ENCODE measurements at places on chromosomes 2 and 18.
A peak's percentile ranks its signal among the peaks of the same experiment; 100 is the strongest.

DNA sequence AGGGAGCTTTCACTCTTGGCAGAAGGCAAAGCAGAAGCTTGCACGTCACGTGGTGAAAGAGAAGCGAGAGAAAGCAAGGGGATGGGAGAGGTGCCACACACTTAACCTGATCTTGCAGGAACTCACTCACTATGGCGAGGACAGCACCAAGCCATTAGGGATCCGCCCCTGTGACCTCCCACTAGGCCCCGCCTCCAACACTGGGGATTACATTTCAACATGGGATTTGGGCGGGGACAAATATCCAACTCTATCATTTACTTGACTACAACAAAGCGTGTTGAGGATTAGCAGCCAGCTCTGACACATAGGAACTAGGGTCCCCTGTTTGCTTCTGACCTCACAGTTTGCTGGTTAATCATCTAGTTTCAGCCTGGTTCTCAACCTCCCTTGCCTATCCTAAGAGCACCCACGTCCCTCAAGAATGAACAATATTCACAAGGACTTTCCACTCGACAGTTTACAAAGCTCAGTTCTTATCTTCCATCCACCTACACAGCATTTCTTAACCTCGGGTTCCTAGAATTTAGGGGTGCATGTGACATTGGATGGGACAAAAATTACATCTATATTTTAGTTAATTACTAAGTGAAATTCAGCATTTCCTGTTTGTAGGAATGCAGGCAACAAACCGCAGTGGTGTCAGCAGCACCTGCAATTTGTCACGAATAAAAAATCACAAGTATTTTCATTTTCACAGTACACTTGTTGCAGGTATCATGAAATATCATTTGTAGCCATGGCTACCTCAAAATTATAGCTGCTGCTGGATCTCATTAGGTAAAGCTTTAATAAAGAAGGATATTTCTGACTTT is 36.0 kb downstream of the LBH start:
- DNase-seq = no peak

DNA sequence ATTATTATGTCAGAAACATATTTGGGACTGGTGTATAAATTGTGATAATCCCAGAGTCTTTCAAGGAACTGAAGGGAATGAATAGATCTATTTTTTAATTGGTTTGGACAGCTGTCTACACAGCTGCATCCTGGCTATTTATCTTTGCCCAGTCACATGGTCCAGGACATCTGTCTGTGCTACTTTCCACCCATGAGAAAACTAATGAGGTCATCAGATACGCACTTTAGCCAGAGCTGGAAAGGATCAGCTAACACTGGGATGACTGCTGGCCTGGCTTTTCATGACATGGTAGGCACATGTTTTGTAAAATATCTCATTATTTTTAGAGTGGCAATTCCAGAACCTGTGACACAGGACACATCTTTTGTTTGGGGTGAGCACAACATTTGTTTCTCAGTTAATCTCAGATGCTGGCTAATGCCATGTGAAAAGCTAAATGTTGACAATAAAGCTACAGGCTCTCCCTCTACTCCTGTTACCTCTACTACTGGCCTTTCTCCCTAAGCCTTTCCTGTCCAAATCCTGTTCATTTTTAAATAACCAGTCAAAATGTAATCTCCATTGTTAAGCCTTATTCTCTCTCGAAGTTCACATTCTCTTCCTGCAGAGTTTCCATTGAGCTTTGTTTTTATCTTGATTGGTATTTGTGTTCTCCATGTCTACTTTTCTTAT is 500.7 kb downstream of the RIT2 start:
- no peak for DNase-seq

DNA sequence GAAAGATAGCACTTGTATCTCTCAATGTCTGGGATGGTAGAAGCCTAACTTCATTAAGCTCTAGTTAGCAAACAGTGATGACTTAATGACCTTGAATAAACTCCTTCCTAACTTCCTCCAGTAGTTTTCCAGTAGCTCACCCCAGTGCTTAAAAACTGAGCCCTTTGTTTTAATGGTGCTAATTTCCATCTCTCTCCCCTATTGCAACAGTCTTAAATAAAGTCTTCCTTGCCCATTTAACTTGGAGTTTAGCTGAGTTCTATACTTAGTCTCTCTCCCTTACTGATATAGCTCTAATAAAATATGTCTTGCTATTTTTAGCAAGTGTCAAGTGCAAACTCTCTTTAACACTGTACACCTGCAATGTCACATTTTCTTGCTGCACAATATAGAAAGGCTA is 267.0 kb downstream of the CCDC85A start:
- no peak for DNase-seq

GRCh38 chr2:9102861-9103662 is 99.6 kb upstream of the MBOAT2 start:
- DNase-seq = no peak

DNA sequence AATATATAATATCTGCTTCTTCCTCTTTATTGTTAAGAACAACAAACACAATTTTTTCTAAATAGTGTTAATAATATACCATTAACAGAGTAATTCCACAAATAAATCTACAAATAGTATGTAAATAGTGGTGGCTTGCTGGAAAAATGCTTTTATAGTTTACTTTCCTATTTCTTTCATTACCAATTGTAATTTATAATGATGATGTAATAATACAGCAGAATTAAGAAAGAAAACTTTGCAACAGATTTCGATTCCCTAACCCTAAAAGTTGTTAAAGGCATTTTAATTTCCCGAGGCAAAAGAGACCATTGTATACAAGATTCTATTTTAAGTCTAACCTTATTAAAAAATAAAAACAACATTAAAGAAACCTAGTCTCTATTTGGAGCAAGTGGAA is 307.9 kb downstream of the CCDC178 start:
- DNase-seq = no peak

DNA sequence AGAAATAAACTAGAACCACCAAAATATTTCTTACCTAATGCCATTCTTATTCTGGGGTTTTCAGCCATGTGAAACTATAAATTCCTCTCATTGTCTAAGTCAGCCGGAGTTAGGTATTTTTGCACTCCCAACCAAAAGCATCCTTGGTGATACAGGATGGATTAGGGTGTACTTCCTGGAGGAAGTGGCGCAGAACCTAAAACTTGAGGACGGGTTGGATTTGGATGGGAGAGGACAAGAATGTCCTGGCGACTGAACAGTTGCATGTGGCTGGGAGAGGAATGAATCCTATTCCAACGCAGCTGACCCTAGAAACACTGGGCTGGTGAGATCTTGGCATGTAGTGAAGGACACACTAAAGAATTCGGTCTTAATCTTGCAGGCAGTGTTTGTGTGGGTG is 58.5 kb downstream of the E2F6 start:
- DNase-seq = no peak

GRCh38 chr18:79556829-79557585 is 122.6 kb upstream of the CTDP1 start:
- no peak for DNase-seq

GRCh38 chr2:238820916-238821315 is 27.0 kb upstream of the TWIST2 start:
- DNase-seq = peak; percentile 32

GRCh38 chr2:3619033-3619432 is 24.1 kb downstream of the COLEC11 start:
- no peak for DNase-seq

DNA sequence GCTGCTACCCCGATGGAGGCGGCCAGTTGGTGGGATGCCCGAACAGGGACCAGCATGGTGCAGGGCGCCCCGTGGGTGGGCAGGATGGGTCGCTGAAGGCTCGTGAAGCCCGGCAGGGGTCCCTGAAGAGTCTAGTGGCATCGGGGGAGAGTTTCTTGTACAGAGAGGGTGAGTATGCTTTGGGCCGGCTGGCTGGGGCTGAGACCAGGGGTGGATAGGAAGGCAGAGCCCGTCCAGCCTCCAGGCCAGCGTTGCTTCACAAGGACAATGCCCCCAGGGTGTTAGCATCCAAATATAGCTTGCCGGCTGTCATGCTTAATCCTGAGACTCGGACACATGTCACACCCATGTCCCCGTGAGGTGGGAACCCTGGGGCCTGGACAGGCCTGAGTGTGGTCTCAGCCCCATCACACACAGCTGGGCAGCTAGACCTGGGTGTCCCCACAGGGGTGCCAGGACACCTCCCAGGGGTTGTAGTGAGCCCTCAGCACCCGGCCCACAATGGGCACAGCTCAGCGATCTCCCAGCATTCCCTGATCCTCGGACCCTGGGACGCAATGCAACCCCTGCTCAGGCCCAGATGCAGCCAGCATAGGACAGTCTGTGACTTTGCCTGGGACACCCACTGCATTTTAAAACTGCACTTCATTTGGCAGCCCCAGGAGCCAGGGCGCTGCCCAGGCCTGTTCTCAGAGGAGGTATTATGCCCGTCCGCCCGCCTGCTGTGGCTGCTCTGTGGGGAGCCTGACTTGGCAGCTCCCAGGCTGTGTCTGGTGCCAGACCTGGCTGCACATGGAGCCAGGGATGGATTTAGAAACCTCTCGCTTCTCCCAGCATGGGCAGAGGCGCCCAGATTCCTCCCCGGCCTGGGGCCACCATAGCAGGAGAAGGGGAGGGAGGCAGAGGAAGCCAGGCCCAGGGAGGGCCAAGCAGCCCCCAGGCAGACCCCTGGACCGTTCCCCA is 36.4 kb downstream of the RAMP1 start:
- DNase-seq = no peak

DNA sequence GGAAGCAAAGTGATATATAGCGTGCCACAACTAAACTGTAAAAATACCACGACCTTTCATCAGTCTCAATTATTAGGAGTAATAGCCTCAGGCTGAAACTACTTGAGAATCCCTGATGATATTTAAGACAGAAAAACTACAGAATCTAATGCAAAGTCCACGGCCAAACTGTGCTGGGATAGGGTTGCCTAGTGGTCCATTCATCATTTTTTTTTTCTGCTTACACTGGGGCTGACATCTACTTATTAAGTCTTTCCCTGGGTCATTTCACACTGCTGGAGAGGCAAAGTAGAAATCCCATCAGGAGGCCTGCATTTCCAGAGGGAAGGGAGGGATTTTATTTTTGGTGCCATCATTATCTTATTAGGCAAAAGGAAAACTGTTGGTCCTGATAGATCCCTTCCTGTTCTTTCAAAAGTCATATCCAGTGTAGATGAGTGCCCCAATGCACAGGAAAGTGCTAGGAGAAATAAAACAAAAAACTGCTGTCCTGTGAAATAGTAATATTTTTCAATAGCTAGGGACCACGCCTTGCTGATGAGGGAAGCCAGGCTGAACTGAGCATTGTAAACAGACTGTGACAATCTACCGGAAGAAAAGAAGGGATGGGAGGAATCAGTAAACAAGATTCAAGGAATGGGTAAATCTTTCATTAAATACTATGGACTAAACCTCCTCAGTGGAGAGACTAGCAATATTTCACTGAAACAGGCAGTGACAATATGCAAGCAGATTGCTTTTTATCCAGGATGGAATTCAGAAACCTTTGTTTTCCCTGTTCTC is 644.3 kb downstream of the IRS1 start:
- DNase-seq = no peak

DNA sequence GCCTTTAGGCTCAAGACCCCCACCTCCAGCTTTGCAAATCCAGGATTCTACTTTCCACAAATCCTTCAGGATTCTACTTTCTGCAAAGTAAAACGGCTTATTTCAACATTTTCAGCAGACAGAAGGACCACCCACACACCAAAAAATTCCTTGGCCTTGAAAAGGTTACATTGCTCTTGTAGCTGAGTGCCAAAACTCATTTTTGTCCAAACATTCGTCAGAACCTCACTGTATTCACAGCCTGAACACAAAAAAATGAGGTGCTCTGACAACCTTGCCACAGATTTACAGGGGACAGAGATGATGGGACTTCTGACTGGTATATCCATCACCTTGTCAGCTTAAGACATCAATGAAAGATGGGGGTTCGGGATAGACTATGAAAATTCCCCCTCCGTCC is 63.0 kb upstream of the COX7A2L start:
- DNase-seq = no peak

DNA sequence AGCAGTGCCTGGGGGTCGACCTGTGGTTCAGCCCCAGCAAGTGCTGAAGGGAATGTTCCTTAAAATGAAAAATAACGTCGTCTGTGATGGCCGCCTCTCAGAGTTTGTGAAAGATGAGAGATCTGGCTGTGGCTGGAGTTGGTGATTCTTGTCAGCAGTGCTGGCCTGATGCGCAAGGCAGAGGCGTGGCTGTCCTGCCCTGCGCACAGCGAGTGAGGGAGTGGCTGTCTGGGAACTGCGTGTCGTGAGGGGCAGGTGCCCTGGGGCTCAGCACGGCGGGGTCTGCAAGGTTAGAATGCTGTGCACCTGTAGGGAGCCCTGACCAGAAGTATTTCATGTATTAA is 8.8 kb downstream of the NFATC1 start:
- no peak for DNase-seq

DNA sequence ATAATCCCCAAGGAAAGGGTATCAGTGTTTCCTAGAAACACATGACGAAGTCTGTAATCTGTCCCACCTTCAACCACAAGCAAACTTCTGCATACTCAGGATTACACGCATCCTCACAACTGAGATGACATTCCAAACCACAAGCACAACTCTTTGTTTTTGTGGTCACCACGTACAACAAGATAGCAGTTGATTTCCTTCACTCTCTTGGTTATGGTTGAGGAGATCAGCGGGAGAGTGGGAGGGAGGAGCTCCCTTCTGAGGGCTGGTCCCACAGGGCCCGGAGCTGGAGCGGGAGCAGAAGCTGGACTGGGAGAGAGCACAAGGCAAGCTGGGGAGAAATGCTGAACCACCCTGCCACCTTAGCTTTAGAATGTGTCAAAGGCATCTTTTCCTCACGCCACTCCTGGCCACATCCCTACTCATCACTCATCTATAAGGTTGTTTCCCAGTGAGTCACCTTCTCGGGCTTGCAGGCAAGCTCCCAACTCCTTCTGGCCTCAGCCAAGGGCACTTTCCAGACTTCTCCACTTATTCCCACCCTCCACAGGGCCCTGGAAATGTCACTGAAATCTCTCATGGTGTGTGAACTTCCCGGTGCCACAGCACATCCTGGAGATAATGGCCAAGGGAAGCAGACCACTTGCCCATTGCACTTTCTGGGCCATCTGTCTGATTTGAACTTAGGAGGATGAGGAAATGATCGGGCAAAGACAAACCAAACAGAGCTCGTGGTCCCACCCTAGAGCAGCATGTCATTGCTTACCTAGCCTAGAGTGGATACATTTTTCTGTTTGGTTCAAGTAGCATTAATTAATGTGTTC is 98.9 kb upstream of the LGALSL start:
- DNase-seq = peak; percentile 3

DNA sequence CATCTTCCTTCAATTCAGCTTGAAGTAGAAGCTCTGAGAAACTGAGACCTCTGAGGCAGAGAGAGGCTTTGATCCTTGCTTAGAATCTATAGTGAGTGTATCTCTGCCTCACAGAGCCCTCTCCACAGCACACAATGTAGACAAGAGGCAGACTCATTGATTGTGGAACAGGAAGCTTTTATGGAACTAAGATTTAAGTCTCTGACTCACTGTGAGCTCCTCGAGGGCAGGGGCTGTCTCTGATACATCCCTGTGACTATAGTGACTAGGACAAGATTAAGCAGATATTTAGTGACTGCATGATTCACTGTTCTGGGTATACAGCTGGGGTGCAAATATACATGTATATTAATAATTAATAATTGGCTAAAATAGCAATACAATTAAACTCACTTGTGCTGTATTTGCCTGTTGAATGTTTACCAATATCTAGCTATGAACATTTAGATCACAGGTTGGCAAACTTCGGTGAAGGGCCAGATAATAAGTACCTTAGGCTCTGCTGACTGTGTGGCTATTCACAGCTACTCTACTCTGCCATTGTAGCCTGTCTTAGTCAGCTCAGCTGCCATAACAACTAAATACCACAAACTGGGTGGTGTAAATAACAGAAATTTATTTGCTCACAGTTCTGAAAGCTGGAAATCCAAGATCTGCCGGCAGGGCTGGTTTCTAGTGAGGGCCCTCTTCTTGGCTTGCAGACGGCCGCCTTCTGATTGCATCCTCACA is 54.4 kb downstream of the ARHGEF4 start:
- DNase-seq = no peak
